KBM-7 (cell line): ENCODE measurements at places on chromosomes 2 and 18.

- DNase-seq = no peak
Observed at GRCh38 chr18:7821784-7822183, 254.7 kb downstream of the PTPRM start.

DNA sequence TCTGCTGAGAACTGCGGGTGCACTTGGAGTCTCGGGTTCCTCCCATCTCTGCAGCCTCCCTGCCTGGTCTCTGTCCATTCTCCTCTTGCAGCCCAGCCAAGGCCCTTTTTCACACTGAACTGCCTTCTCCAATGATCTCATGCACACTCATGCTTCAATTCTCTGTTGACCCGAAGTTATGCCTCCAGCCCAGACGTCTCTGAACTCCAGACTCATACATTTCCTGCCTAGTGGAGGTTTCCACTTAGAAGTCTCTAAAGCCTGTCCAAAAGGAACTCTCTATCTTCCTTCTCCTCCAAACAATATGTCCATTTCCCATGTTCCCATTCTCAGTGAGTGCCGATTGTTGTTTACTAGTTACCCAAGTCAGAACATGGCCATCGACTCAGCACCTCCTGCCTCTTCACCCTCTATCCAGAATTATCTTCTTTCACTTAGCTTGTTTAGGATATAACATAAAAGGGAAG is 155.2 kb downstream of the IRS1 start:
- no peak for DNase-seq

DNA sequence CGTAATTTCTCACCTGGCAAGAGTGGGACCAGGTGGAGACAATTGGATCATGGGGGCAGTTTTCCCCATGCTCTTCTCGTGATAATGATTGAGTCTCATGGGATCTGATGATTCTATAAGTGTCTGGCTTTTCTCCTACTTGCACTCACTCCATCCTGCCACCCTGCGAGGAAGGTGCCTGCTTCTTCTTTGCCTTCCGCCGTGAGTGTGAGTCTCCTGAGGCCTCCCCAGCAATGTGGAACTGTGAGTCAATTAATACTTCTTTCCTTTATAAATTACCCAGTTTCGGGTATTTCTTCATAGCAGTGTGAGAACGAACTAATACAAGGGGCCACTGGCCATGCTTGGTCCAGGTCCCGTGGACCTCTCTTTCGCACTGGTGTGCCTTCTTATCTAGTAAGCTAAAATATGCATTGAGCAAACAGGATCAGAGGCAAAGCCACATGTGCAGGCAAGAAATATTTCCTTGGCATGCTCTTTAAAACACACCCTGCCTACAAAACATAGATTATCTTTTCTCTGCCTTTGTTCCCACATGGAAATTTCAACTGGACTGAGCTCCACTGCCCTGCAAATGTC is 821.1 kb downstream of the TRIB2 start:
- no peak for DNase-seq

GRCh38 chr2:16481351-16481750 is 184.3 kb downstream of the CYRIA start:
- no peak for DNase-seq

DNA sequence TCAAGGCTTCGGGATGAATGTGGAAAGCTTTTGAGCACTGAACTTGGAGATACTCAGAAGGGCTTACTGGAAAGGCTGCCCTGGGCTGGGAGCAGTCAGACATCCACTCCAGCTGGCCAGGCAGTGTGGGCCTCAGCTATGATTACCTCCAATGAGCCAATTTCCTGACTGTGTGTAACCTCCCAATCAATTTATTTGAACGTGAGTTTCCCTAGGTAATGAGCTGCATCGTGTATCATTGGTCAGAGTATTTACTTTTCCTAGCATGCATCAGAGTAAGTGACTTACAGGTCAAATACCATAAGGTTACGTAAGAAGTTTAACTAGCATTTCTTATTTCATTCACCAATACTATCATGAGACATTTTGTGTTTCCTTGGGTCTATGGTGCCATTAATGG is 11.0 kb upstream of the CTAGE1 start:
- no peak for DNase-seq

- peak; percentile 49 for DNase-seq
Observed at GRCh38 chr2:227325839-227326195, 766 bp downstream of the MFF start.

DNA sequence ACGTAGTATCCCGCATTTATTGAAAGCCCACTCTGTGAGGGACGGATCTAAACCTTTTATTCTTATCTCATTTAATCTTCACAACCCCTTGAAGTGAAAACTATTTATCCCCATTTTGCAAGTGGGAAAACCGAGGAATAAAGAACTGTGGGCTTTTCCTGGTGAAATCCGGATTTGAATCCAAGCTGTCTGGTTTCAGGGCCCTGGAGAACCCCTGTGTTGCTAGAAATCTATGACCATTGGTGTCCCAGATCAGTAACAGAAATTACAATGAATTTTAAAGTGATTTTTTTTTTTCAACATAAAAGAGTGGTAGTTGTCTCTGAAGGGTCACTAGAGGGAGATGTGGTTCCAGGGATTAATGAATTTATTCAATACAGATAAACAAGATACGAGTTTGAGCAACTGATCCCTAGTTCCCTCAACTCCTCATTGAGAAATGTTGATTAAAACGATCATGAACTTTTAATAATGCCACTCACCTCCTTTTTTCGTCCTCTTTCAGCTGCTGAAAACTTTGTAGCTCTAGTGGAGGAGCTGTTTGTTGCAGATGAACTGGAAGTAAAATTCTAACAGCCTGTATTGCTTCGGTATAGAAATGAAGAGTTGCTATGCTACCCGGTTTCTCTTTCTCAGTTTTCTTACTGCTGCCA is 940 bp downstream of the XRCC5 start:
- peak; percentile 62 for DNase-seq

DNA sequence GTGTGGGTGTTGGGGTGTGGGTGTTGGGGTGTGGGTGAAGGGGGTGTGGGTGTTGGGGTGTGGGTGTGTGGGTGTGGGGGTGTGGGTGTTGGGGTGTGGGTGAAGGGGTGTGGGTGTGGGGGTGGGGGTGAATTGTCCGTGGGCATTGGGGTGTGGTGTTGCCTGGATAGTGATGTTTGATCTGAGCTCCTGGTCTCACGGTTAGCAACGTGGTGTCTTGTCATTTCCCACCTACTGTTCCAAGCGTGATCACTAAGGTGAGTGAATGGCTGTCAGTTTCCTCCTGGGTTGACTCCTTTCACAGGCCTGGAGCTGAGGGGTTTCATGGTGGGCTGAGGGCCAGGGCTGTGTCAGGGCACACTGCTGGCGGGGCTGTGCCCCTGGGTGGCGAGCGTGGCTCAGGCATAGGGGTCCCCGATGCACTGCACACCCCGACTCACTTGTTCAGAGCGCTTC is 27.2 kb downstream of the RTP5 start:
- no peak for DNase-seq

DNA sequence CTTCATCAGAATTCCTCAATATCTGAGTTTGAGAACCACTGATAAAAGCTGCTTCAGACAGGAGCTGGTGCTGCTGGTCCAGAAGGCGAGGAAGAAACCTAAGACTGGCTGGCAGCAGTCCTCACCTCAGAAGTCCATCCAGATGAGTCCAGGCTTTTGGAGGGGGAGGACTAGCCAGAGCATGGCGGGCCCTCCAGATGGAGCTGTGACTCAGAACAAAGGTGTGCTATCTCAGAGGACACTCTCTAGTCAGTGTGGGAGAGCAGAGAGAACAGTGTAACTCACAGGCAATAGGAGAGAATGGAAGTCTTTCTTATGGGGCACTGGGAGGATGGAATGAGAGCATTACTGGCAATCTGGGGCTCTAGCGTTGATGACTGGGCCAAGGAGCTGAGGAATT is 191.4 kb downstream of the NYAP2 start:
- no peak for DNase-seq

- DNase-seq = no peak
Observed at GRCh38 chr2:98280376-98281102, 65.7 kb upstream of the CNGA3 start.

DNA sequence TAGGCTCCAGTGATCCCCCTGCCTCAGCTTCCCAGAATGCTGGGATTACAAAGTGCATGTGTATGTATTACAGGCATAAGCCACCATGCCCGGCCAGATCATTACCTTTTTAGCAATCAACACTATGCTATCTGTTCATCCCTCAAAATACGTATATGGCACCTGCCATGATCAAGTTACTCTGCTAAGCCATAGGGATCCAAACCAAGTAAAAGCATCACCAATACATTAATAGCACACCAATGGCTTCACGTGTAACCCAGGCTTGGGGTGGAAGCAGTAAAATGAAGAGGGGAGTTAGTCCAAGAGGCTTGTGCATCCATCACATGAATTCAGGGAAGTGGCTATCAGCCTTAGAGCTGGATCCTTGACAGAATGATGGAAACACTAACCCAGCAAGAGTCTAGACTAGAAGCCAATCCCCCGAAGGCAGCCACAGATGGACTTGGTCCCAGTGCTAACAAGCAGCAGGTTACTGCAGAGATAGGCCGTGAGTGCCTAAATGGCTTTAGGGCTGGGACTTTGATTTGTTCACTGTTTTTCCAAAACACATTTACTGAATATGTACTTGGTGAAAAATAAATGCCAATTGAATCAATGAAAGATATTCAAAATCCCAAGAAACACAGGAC is 11.3 kb downstream of the HDLBP start:
- no peak for DNase-seq

DNA sequence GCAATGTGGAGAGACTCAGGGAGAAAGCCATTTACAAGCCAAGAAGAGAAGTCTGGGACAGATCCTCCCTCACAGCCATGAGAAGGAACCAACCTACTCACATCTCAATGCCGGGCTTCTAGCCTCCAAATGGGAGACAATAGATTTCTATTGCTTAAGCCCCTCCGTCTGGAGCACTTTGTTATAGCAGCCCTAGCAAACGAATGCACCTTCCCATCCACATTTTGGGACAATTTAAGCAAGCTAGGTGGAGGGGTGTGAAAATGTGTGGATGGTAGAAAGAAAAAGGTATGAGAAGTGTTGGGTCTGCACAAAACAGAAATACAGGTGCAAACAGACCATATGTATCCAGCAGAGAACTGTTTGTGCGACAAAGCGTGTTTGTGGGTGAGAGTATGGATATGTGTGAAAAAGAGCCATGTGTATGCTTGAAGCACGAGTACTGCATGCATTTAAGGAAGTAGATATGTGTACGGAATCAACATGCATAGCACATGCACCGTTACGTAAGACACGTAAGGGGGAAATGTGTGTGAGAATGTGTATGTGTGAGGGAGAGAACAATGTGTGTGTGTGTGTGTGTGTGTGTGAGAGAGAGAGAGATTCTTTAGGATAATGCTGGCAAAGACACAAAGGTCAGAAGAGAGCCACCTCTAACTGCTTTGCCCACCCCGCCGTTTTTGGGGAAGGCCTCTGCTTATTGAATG is 13.1 kb upstream of the E2F6 start:
- DNase-seq = peak; percentile 7

DNA sequence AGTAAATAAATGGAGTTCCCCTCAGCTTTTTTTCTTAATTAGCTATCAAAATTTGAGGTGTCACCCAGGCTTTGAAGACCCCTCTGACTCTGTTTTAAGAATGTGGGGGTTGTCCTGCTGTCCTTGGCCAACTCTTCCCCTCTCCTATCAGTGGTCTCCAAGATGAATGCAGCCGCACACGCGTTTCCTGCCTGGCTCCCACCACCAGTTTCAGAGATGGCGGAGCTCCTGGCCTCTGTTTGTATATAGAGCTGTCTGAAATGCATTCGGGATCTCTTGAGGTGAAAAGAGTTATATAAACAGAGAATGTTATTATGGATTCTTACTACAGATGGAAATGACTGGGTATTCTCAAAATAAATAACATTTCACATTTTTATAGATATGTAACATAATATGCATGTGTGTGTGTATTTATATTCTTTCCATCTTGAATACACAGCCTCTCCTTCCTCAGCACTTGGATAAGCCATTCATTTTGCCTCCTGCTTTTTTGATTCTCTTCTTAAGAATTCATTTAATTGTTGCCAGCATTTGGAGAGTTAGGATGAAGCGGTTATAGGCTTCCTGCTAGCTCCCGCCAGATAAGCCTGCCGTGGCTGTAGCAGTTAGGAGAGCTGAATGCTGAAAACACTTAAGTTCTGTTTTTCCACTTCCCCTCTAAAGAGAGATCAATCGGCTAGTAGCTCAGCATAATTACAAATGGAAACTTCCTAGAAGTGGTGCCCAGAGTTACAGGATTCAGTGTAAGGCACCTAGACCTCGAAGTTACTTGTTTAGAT is 659.3 kb upstream of the FANCL start:
- DNase-seq = peak; percentile 80

GRCh38 chr2:51256736-51257135 is 224.8 kb upstream of the NRXN1 start:
- DNase-seq = no peak

DNA sequence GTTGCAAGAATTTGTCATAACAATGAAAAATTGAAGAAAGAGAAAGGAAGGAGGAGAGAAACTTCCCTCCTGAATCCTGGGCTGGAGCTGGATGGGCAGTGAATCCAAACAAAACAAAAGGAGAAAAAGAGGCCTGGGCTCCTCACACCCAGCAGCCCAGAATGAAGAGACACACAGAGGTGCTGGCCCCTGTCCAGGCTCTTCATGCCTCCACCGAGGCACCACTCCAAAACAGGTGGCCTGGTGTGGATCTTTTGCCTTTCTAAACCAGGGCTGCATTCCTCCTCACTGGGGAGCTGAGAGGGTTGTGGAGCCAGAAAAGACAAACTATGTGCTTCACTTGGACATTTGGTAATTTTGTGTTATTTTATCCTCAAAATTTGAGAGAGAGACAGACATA is 76.0 kb downstream of the FAM124B start:
- no peak for DNase-seq

- no peak for DNase-seq
Observed at GRCh38 chr2:202353430-202353829, 22.7 kb upstream of the BMPR2 start.

GRCh38 chr2:215418064-215418963 is 17.6 kb downstream of the FN1 start:
- no peak for DNase-seq

DNA sequence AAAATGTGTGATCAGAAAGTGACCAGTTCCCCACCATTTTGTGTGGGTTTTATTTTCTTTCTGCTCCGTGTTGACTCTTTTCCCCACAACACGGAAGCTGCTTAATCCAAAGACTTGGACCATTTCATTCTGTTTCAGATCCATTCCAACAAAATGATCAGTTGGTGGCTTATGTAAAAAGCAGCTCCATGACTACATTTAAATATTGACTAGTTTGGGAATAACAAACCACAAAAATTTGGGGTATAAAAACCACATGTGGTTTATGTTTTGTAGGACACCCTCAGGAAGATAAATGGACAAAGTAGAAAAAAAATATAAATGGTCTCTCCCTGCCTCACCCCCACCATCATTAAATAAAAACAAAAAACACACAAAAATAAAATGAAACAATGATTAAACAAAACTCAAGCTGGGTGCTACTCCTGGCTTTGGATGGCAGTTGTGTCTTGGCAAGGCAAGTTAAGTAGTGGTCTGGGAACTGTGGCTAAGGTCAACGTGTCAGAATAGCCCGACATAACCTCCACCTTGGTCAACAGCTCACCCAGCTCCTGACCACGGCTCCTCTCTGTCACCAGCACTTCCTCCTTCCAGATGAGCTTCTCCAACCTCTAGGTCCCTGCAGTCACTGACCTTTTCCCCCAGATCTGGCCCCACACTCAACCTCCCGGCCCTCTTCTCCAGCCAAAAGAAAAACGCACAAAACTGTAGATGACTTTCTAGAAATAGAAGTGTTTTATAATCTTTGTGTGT is 12.8 kb upstream of the WIPF1 start:
- DNase-seq = peak; percentile 28
